SK-N-MC (cell line): ENCODE measurements at places on chromosomes 4 and X.

- no peak for DNase-seq
These were observed 329.4 kb downstream of the ANK2 start for GRCh38 chr4:113378836-113379235.

DNA sequence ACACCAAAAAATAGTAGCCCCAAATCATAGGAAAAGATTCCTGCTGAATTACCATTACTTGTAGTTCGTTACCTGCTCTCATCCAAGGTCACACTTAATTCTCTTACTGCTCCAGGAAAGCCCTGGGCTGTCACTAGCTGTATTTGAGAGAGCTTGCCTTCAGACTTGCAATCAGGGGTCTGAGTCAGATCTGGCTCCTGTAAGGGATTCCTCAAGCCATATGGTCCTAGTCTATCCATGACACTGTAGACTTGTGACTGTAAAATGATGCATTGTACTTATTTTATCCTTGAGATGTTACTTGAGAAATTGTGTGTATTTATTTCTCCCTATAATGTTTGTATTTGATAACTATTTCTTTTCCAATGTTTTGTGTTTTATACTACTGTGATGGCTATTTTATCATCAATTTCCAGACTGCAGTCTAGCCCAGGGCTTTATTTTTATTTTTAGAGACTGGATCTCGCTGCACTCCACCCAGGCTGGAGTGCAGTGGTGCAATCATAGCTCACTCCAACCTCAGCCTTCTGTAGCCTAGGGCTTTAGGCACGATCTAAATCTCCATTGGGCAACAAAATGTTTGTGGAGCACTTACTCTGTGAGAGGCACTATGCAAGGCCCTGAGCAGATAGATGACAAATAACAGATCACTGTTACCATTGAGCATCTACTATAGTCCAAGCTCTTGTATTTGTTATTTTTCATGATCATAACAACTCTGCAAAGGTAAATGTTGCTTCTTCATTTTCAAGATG is 24.2 kb downstream of the ERVMER34-1 start:
- no peak for DNase-seq

DNA sequence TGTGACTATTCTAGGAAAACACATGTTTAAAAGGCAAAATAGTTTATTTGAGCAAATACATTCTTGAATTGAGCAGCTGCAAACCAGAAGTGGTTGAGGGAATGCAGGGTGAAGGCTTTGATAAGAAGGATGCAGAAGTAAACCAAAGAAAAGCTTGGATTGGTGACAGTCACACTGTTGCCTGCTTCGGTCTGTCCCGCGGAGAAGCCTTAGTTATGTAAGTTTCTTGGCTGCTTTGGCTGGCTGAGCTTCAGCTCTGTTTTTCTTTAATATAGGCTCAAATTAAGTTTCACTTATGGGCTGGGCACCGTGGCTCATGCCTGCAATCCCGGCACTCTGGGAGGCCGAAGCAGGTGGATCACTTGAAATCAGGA is 67.6 kb downstream of the FAM53A start:
- DNase-seq: no peak

DNA sequence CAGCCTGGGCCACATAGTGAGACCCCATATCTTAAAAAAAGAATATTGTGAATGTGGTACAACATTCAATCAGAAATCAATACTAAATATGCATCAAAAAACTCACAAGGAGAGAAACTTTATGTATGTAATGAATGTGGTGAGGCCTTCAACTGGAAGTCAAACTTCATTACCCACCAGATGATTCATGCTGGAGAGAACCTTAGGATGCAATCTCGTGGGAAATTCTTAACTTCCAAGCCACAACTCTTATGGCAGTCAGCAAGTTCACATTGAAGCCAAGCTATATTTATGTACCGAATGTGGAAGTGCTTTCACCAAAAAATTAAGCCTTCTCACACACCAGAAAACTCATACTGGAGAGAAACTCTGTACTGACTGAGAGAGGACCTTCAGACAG is 84.5 kb upstream of the UXT start:
- no peak for DNase-seq

DNA sequence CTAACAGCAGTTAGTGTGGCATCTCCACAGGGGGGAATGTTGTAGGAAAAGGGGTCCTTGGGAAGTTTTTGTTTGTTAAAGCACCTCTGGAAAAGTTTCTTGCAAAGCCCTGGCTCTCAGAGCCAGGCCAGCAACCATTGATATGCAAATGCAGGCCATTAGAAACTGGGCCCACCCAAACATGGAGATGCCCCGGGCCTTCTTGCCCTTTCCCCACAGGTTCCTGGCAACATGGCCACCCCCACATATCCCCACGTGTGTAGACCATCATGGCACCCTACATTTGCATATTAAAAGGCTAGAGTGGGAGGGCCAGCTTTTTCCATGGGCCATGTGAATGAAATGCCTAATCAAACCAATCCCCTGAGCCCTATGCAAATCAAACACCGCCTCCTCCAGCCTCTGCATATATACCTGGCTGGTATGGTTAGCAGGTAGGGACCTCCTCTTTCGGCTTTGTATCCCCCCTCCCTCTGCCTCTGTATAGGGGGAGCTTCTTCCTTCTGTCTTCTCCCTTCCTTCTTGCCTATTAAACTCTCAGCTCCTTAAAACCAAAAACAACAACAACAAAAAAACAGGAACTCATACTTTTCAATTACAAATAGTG is 44.0 kb upstream of the ZCCHC13 start:
- no peak for DNase-seq

- DNase-seq: no peak
These were observed 725.4 kb upstream of the INTU start for GRCh38 chr4:126907389-126907788.
